Right ventricle myocardium inferior (tissue), 1 donor: ENCODE measurements at places on chromosomes 13 and 19.

- no peak for DNase-seq
Measured at GRCh38 chr13:59665732-59666131, 498.0 kb downstream of the DIAPH3 start.

GRCh38 chr13:45368571-45368970 lies 27.6 kb upstream of the TPT1 start:
- DNase-seq: no peak

- DNase-seq: no peak
Measured at GRCh38 chr13:95588721-95589120, 36.2 kb downstream of the CLDN10 start.

- DNase-seq: no peak
Measured at GRCh38 chr13:56720841-56721240, 419.9 kb upstream of the PRR20A start.

- no peak for DNase-seq
Measured at GRCh38 chr19:8506402-8506957, 4.0 kb upstream of the PRAM1 start.

DNA sequence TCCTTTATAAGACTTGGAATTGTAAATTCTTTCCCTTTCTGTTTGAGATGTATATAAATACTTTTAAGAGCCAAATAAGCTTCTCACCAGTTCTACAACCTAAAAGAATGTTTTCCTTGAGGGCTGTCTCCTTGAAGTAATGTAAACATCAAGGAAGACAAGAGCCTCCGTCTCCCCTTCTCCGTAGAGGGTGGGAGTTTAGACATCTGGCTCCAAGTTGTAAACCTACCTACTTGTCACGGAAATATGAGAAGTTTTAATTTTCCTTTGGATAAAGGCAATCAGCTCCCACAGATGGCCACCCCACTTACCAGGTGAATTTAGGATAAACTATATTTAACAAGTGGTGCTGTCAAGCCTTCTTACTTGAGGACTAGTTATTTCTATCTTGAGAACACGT lies 237.9 kb downstream of the NALCN start:
- no peak for DNase-seq

GRCh38 chr13:54592201-54592600 lies 1563.6 kb downstream of the OLFM4 start:
- no peak for DNase-seq

GRCh38 chr13:42063105-42063504 lies 14.7 kb downstream of the DGKH start:
- no peak for DNase-seq

GRCh38 chr19:17719730-17720400 lies 585 bp downstream of the MAP1S start:
- DNase-seq: no peak

GRCh38 chr13:52020191-52020590 lies 4.3 kb upstream of the UTP14C start:
- DNase-seq: no peak

DNA sequence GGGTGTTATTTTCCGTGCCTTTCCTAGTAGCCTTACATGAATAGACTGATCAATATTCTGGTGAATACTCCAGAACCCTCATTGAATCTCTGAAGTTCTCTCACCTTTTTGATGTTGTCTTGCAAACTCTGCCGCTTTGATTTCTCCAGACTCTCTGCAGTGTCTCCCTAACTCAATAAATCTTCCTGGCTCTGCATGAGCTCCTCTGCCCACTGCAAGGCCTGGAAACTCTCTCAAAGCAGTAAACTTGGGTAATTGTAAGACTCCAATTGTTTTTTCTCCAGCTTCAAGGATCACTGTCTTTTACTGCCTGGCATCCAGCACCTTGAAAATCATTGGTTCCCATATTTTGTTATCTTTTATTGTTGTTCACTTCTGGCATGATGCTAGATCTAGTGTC lies 198.4 kb downstream of the GPC5 start:
- DNase-seq: no peak

GRCh38 chr13:33761740-33762139 lies 56.2 kb upstream of the RFC3 start:
- DNase-seq: no peak

- DNase-seq: no peak
Measured at GRCh38 chr13:63901630-63902029, 2486.0 kb upstream of the PCDH20 start.
